H1 (cell line): ENCODE measurements at places on chromosomes 5 and 9.

GRCh38 chr9:94289691-94290090 lies 30.6 kb downstream of the ZNF169 start:
- DNase-seq = no peak

DNA sequence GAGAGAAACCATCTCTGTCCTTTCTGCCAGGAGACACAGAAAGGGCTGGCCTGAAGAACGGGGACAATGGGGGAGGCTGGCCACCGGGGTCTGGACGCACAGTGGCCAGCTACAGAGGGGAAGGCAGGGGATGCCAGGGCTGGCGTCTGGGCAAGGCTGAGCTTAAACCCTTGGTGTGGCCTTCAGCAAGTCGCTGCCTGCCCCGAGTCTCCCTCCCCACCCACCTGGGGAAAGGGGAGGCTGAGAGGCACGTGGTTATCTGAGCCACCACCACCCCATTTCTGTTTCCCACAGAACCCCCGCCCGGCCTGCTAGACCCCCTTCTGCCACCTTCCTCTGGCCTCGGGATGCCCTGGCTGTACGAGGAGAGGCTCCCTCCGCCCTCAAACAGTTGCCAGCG lies 115.3 kb downstream of the VAV2 start:
- no peak for DNase-seq

DNA sequence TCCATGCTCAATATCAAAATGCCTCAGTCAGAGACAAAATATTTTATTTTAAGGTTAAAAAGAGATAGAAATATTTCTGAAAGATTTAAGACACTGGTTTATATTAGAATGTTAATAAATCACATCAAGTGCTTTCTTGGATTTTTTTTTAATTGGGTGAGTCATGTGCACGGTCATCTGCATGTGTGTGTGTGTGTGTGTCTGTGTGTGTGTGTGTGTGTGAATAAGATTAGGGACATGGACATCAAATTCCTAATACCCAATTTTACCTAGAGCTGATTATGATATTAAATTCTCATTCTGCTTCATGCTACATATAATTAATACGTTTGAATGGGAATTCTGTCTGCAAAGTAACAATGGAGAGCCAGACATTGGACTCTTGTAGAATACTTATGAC lies 122.9 kb downstream of the BASP1 start:
- DNase-seq = no peak

DNA sequence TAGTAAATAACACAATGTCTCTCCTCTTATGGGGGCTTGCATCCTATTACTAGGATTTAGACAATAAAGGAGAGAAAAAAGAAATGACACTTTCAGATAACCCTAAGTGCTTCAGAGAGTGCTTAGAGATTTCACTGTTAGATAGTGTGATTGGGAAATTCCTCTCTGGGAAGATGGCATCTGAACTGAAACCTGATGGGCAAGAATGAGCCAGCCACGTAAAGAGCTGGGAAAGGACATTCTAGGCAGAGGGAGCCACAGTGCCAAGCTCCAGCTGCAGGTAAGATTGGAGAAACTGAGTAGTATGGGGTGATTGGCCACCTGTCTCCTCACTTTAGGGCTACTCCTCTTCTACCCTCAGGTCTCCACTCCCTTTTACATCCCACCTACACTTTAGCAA lies 14.5 kb downstream of the CDO1 start:
- no peak for DNase-seq

DNA sequence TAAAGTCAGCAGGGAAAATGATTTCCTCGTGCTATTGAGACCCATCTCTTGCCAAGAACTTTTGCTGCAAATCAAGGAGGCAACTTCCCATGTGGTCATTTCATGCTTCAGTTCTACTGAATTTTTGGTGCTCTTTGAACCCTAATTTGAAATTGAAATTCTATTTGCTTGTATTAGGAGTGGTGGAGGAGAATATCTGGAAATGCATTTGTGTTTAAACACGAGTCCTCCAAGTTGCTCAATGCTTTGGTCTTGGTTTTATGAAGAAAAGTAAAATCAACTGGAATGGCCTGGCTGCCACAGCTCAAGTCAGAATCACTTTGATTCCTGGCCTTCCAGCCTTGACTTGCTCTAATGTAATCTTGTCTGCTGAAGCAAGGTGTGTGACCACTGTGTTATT lies 613.2 kb downstream of the TLE1 start:
- DNase-seq = no peak

- no peak for DNase-seq
Measured at GRCh38 chr9:27361492-27361891, 64.5 kb upstream of the EQTN start.

- no peak for DNase-seq
Measured at GRCh38 chr9:109278848-109279247, 42.0 kb downstream of the EPB41L4B start.
